ENCODE measurements at places on chromosomes 6 and 20. TPM values are rescaled to one million over a fixed set of nuclear protein-coding genes. Genes with fewer than 3 reads are reported as not detected.
A peak's percentile ranks its signal among the peaks of the same experiment; 100 is the strongest.

The C20orf141 gene
- total RNA-seq: not detected

The BPIFA2 gene
- total RNA-seq: not detected

DNA sequence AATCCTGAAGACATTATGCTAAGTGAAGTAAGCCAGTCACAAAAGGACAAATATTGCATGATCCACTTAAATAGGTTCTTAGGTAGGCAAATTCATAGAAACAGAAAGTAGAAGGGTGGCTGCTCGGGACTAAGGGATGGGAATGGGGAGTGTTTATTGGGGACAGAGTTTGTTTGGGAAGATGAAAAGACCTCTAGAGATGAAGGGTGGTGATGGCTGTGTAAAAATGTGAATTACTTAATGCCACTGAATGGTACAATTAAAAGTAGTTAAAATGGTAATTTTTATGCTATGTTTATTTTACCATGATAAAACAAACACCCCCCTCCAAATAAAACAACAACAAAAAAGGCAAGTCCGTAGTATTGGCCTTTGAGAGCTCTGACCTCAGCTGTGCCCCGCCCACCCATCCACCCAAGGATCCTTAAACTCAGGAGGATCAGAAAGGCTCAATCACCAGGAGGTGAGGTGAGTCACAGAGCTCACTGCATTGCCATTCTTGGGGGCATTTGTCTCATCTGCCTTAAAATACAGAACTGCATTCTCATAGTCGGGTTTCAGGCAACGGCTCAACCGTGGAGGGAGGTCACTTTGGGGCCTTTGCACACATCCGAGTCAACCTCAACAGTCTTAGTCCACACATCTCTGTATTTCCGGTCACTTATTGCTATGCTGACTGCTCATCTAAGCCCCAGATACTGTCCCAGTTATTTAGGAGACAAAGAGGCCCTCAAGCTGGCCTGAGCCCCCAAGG, 96.7 kb downstream of the SLC22A23 start:
- H3K4me1 ChIP-seq: peaks cover 36% of the 10 kb centered on the region
- H3K36me3 ChIP-seq: no peaks in the 10 kb centered on the region
- H3K27ac ChIP-seq: no peak overlapping the region
- DNase-seq: no peak
- no peak overlapping the region for H3K4me3 ChIP-seq

- H3K4me3 ChIP-seq: no peak overlapping the region
- H3K27ac ChIP-seq: no peak overlapping the region
- H3K4me1 ChIP-seq: peaks cover 14% of the 10 kb centered on the region
These were observed 149.7 kb downstream of the MRPL14 start for GRCh38 chr6:43977404-43978111.

DNA sequence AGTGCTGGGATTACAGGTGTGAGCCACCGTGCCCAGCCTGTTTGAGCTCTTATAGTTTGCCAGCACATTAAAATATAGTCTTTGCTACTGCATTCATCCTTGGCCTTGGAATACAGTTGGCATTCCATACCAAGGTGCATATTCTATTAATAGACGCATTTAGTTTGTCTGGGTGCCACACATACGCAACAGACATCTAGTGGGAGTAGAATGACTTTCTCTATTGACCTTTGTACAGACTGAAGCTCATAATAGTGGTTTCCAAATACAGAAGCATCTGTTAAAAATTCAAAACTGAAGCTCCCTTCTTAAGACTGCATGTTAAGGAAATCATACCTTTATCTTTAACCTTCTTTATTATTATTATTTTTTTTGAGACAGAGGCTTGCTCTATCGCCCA, 46.7 kb upstream of the FNDC1 start:
- H3K36me3 ChIP-seq: no peaks in the 10 kb centered on the region
- H3K4me3 ChIP-seq: no peak overlapping the region
- no peak for DNase-seq
- H3K4me1 ChIP-seq: peaks cover 10% of the 10 kb centered on the region

GRCh38 chr20:53202777-53203176, 230.6 kb downstream of the TSHZ2 start:
- no peak for DNase-seq
- H3K4me3 ChIP-seq: no peak overlapping the region
- no peaks in the 10 kb centered on the region for H3K4me1 ChIP-seq
- H3K36me3 ChIP-seq: no peaks in the 10 kb centered on the region

DNA sequence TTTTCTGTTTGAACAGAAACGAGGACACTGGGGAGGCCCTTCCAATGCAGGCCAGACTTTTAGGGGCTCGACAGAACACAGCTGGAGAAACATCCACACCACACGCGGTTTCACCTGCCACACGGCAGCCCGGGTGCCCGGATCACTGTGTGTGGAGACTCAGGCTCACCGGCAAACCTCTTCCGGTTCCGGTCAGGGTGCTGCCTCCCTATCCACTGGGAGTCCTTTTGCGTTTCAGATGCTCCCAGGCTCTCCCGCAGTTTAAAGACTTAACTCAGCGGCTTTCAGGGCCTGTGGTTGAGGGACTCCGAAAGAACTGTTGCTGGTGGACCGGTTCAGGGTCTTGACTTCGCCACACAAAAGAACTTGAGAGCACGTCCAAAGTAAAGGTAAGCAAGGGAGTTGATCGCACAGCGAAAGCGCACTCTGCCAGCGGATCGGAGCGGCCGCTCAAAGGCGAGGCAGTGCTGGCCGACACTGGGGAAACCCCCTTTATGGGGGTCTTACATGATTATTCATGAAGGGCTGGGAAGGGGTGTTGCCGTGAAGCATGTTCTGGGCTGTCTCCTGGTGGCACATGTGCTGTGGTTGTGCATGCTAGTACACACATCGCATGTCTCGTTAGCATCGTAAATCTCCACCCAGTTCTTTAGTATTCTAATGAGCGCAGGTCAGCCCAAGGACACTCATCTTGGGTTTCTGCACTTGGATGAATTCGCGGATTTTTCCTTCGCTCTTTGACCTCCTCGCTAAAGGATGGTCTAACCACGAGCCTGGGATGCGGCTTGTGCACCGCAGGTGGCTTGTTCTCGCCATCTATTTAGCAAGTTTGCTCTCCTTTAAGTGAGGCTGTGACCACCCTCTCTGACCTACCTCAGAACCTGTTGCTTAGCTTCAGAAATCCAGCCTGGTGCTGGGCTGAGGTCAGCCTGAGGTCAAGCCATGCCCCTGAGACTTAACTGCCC, 180.3 kb downstream of the CDH26 start:
- H3K36me3 ChIP-seq: no peaks in the 10 kb centered on the region
- H3K27me3 ChIP-seq: no peaks in the 10 kb centered on the region
- H3K27ac ChIP-seq: no peak overlapping the region
- peak overlapping the region; percentile 26 for H3K4me3 ChIP-seq

The SGK2 gene
- 0.71 TPM for total RNA-seq

The ETV7 gene
- 0.36 TPM for total RNA-seq

GRCh38 chr20:9279918-9280401, 211.1 kb downstream of the PLCB4 start:
- DNase-seq: no peak
- no peaks in the 10 kb centered on the region for H3K36me3 ChIP-seq
- H3K4me3 ChIP-seq: no peak overlapping the region
- peak overlapping the region; percentile 4 for H3K27ac ChIP-seq
- no peaks in the 10 kb centered on the region for H3K27me3 ChIP-seq
- H3K4me1 ChIP-seq: peaks cover 36% of the 10 kb centered on the region

- H3K36me3 ChIP-seq: no peaks in the 10 kb centered on the region
- H3K27ac ChIP-seq: no peak overlapping the region
- H3K4me3 ChIP-seq: no peak overlapping the region
- no peak for DNase-seq
These were observed 117.8 kb downstream of the FOXA2 start for GRCh38 chr20:22466447-22467171.

DNA sequence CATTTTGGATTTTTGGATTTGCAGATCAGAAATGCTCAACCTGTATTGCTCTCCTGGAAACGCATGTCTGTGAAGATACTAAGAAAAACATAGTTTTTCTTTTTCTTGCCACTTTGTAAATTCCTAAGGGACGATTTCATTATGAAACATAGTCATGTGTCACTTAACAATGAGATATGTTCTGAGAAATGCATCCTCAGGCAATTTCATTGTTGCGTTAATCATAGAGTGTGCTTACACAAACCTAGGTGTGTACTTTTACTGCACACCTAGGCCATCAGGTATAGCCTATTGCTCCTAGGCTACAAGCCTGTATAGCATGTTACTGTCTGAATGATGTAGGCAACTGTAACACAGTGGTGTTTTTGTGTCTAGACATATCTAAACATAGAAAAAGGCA, 13.4 kb upstream of the THEMIS start:
- no peak for DNase-seq
- no peaks in the 10 kb centered on the region for H3K4me1 ChIP-seq
- H3K36me3 ChIP-seq: no peaks in the 10 kb centered on the region
- no peaks in the 10 kb centered on the region for H3K27me3 ChIP-seq

- no peak overlapping the region for H3K4me3 ChIP-seq
- H3K27ac ChIP-seq: no peak overlapping the region
- no peaks in the 10 kb centered on the region for H3K36me3 ChIP-seq
These were observed 67.5 kb upstream of the EDN1 start for GRCh38 chr6:12222405-12223366.

DNA sequence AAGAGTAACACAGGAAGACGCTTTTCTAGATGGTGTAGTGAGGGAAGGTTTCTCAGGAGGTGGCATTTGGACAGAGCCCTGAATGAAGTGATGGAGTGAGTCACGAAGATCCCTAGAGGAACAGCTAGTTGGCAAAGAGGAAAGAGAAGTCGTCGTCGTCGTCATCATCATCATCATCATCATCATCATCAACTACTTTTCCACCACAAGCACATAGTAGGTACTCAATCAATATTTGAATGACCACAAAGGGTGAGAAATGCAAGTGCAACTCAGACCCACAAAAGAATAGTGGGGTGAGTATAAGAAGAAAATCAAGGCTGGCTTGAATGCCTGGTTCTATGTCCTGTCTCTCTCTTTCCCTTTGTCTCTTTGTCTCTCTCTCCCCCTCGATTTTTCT, 28.3 kb upstream of the OCSTAMP start:
- H3K27me3 ChIP-seq: no peaks in the 10 kb centered on the region
- H3K4me3 ChIP-seq: no peak overlapping the region
- no peak overlapping the region for H3K27ac ChIP-seq
- H3K36me3 ChIP-seq: no peaks in the 10 kb centered on the region
- H3K4me1 ChIP-seq: no peaks in the 10 kb centered on the region

DNA sequence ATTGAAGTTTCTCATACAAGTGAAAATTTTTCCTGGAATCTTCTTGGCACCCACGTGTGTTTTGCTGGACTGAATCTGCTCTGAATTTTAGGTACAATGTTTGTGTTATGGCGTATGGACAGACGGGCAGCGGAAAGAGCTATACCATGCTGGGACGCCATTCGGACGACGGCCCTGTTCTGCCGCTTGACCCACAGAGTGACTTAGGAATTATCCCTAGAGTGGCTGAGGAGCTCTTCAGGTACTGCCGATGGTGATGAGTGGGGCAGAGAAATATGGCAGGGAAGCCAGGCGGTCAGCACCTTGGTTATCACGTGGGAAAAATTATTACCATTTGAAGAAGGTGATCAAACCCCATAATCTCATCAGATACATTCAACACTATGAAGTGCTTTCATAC, 36.3 kb downstream of the KIF25 start:
- H3K27ac ChIP-seq: no peak overlapping the region
- H3K4me1 ChIP-seq: peaks cover 4% of the 10 kb centered on the region
- no peak for DNase-seq
- H3K27me3 ChIP-seq: no peaks in the 10 kb centered on the region
- H3K36me3 ChIP-seq: no peaks in the 10 kb centered on the region

DNA sequence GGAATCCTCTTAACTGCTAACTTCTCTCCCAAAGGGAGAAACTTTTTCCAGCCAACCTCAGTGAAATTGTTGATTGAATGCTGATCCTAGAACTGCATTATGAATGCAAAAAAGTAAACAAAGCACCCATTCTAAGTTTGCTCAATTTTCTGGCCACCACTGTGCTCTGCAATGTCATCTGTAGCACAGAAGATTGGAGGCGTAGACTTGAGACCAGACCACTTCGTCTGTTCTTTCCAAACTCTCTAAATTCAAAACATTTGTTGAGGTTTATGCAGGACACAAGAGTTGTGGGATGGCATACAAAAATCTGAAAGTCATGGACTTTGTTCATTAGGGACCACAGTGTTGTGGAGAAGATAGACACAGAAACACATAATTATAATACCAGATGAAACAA, 11.1 kb upstream of the TSPYL1 start:
- no peak for DNase-seq
- H3K4me1 ChIP-seq: no peaks in the 10 kb centered on the region

GRCh38 chr20:19802492-19803158, 44.6 kb downstream of the RIN2 start:
- DNase-seq: peak; percentile 10
- no peak overlapping the region for H3K4me3 ChIP-seq
- no peaks in the 10 kb centered on the region for H3K27me3 ChIP-seq
- H3K36me3 ChIP-seq: no peaks in the 10 kb centered on the region
- H3K27ac ChIP-seq: no peak overlapping the region

- H3K27ac ChIP-seq: no peak overlapping the region
- H3K4me1 ChIP-seq: no peaks in the 10 kb centered on the region
- no peak overlapping the region for H3K4me3 ChIP-seq
- no peaks in the 10 kb centered on the region for H3K36me3 ChIP-seq
These were observed 61.4 kb upstream of the E2F3 start for GRCh38 chr6:20340068-20340848.

DNA sequence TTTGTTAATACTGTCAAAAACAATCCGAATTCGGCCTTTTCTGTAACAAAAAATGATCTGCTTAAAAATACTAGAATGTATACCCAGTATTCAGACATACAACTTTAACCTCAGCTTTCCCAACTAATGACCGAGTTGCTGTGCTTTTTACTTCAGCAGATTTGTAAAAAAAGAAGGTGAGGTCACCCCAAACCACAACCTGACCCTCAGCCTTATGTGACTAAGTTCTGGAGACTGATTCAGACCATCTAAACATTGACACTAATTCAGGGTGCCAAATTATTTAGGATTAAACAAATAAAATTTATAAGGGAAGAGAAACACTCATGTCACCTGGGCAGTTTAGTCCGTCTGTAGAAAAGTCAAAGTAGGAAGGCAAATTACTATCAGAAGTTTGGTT, 7.7 kb downstream of the CCN6 start:
- H3K4me3 ChIP-seq: no peak overlapping the region
- H3K27me3 ChIP-seq: no peaks in the 10 kb centered on the region
- H3K27ac ChIP-seq: no peak overlapping the region
- no peaks in the 10 kb centered on the region for H3K36me3 ChIP-seq
- no peak for DNase-seq
- H3K4me1 ChIP-seq: no peaks in the 10 kb centered on the region

DNA sequence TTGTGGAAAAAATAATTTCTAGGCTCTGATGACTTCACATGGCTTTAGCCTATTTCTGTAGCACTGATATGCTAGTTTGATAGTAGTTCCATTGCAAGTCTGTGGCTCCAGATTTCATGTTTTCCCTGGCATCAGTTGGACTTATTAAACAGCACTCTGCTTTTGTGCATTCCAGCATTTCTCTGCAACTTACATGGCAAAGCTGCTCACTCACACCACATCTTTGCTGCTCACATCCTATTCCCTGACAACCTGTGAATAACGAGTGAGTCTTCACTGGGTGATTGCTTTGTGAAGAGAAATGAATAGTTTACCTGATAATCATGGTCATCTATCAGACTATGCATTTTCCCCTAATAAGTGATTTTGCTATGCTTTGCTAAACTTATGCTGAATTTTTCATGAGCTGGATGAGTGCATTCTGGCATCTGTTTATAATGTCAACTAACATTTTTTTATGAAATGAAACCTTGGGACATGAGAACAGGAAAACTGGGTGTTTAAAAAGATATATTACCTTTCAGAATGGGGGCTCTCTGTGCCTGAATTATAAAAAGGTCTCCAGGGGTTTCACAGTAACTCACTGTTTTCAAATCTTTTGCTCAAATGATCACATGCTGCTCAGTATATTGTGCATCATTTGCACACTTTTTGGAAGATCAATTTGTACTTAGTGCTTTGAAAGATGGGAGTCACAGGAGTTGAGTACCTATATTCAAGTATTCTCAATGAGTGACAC, 301.8 kb downstream of the TBC1D32 start:
- H3K36me3 ChIP-seq: no peaks in the 10 kb centered on the region
- H3K27ac ChIP-seq: no peak overlapping the region
- no peaks in the 10 kb centered on the region for H3K4me1 ChIP-seq
- no peak for DNase-seq
- H3K27me3 ChIP-seq: no peaks in the 10 kb centered on the region
